SK-N-DZ (cell line): ENCODE measurements at places on chromosomes 16 and 17.

DNA sequence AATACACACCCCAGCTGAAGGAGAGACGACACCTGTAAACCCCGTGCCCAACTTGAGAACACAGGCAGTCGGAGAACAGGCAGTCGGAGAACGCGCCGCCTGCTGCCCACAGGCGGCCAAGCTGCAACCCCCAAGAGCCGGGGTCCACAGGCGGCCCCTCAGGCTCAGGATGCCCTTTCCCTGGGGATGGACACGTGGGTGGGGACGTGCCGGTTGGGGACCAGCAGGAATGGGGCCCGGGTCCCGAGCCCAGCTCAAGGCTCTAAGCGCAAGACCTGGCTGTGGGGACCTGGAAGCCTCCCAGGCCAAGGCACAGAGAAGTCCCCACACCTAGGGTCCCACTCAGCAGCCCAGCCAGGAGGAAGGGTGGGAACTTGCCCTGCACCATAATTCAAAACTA, 79.5 kb upstream of the GNG13 start:
- DNase-seq, result no peak

GRCh38 chr17:48994549-48995303, 2.5 kb upstream of the IGF2BP1 start:
- no peak for DNase-seq

- DNase-seq, result no peak
Observed at GRCh38 chr16:57707331-57707730, 12.7 kb downstream of the DRC7 start.

- no peak for DNase-seq
Observed at GRCh38 chr16:74141015-74141414, 155.6 kb upstream of the PSMD7 start.

GRCh38 chr16:56866955-56867830, 2.2 kb downstream of the SLC12A3 start:
- DNase-seq, result peak; percentile 73

GRCh38 chr17:38457577-38458371, 29.5 kb downstream of the ARHGAP23 start:
- DNase-seq, result no peak

GRCh38 chr16:11253009-11253994, 2.7 kb downstream of the SOCS1 start:
- DNase-seq, result no peak

GRCh38 chr17:50550661-50551432, 3.9 kb downstream of the SPATA20 start:
- DNase-seq, result peak; percentile 85

- no peak for DNase-seq
Observed at GRCh38 chr16:67482233-67482924, 968 bp downstream of the AGRP start.

GRCh38 chr16:27752241-27752640, 202.3 kb downstream of the KATNIP start:
- DNase-seq, result no peak

- DNase-seq, result no peak
Observed at GRCh38 chr17:83185023-83186002, 105.9 kb downstream of the METRNL start.

GRCh38 chr17:17841601-17842025, 4.8 kb upstream of the SREBF1 start:
- DNase-seq, result no peak

DNA sequence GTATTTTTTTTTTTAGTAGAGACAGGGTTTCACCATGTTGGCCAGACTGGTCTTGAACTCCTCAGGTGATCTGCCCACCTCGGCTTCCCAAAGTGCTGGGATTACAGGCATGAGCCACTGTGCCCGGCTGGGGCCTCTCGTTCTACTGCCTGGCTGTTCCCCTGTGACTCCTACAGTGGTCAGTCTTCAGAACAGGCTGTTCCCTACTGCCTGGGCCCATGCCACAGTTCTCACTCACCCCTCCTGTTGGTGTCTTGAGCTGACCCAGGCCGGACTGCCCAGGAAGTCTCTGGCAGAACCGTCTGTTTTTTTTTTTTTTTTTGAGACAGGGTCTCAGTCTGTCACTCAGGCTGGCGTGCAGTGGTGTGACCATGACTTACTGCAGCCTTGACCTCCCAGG, 3.3 kb downstream of the CDK3 start:
- DNase-seq, result no peak

- no peak for DNase-seq
Observed at GRCh38 chr17:1385861-1386260, 14.2 kb downstream of the YWHAE start.

- DNase-seq, result no peak
Observed at GRCh38 chr17:48095611-48096010, 5.7 kb downstream of the CBX1 start.

GRCh38 chr16:10383626-10384025, 2.2 kb upstream of the ATF7IP2 start:
- DNase-seq, result no peak

GRCh38 chr17:1179818-1180742, at the start of gene ABR:
ABR (minus strand) TSS chr17:1179981; CDS start chr17:1179727, 254 bp downstream.
- no peak for DNase-seq

- no peak for DNase-seq
Observed at GRCh38 chr17:78196716-78197115, 9.6 kb downstream of the AFMID start.

DNA sequence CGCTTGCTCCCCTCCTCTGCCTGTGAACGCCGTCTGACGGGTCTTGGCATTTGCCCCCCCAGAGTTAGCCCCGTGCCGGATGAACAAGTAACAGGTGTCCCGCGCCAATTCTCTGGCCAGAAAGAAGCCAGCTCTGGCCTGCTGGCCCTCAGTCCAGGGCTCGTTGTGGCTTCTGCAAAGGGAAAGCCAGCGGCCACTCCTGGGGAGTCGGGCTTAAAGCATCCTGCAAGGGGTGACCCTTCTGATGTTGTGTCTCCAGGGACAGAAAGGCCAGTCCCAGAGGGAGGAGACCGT, 18.4 kb upstream of the OSGIN1 start:
- DNase-seq, result no peak

- no peak for DNase-seq
Observed at GRCh38 chr16:83920894-83921491, 22.1 kb downstream of the MLYCD start.

DNA sequence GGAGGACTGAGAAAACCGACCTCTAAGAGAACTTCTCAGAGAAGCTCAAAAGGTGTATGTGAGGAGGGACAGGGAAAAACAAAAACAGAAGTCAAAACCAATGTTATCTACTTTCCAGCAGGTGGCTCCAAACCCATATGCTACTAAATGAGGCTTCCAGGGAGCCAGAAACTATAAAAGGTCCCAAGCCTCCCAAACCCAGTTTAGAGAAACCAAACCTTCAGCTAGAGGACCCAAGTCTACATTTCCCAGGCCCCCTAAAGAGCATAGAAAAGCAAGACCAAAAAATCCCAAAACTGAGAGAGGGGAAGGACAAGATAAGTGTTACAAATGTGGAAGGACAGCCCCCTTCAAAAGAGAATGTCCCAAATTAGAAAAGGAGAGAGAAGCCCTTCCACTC, 3.7 kb downstream of the HPR start:
- peak; percentile 59 for DNase-seq

DNA sequence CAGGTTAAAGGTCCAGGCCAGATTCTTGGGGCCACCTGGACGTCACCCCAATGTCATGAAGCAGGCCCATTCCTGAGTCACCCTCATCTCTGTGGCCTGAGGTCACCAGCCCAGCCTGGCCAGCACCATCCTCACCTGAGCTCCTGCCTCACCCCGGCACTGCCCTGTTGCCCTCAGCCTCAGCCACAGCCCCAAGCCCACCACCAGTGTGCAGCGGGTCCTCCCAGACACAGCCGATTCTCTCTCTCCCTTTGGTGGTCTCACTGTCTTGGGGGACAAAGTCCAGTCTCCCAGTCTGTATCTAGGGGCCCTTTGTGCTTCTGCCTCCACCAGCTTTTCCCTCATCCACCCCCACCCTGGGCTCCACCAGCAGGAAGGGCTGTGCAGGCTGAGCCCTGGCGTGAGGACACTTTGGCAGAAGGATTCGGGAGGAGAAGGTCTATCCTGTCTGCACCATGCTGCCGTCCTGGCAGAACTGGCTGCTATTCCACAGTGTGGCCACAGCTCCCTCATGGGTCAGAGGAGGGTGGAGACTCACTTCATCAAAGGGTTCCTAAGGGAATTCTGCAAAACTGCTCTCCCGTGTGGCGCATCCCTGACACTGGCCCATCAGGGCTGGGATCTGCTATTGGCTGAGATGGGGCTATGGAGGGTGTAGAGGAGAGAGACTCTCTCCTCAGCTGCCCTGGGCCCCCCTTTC, 64.3 kb downstream of the PRMT7 start:
- DNase-seq, result no peak

GRCh38 chr17:2319051-2319450, 15.3 kb downstream of the SRR start:
- DNase-seq, result no peak

GRCh38 chr16:89175280-89176146, 4.0 kb downstream of the CDH15 start:
- DNase-seq, result no peak

- DNase-seq, result peak; percentile 58
Observed at GRCh38 chr16:11743308-11744074, 834 bp upstream of the TXNDC11 start.

GRCh38 chr16:84847564-84848355, 28.0 kb downstream of the CRISPLD2 start:
- no peak for DNase-seq

DNA sequence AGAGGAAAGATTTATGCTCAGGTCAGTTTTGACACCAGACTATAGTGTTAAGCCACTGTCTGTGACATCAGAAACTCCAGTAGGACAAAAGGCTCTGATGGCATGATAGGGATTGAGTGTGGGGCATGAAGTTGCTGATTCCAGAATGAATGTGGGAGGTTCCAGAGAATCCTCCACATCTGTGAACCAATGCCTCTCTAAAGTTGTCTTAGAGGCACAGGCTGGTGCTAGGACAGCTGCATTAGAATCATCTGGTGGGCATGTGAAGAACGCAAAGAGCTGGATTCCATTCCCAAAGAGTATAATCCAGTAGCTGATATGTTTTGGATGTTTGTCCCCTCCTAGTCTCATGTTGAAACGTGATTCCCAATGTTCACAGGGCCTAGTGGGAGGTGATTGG, 32.1 kb upstream of the NLK start:
- no peak for DNase-seq

DNA sequence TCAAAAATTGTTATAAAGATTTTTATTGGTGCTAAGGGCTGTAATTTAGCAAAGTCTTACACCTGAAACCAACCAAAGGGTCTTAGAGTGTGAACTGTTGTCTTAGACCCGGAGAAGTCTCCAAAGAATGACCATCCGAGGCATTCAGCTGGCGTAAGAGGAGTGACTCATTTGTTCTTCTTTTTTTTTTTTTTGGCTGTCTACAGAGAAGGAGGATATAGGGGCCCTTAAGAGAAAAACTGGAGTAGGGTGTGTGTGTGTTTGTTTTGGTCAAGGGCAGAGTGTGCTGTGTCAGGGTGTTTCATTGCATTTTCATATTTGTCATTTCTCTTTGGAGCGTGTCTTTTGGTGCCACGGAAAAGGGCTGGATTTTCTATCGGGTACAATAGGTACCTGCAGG, 508.0 kb downstream of the WWOX start:
- no peak for DNase-seq

GRCh38 chr16:73480381-73480780, 432.5 kb upstream of the ZFHX3 start:
- DNase-seq, result no peak

GRCh38 chr17:45962221-45962972, 36.7 kb upstream of the STH start:
- DNase-seq, result no peak

GRCh38 chr16:55370762-55371482, 46.9 kb downstream of the IRX6 start:
- peak; percentile 36 for DNase-seq

- DNase-seq, result no peak
Observed at GRCh38 chr17:15112846-15113617, 152.1 kb downstream of the PMP22 start.

DNA sequence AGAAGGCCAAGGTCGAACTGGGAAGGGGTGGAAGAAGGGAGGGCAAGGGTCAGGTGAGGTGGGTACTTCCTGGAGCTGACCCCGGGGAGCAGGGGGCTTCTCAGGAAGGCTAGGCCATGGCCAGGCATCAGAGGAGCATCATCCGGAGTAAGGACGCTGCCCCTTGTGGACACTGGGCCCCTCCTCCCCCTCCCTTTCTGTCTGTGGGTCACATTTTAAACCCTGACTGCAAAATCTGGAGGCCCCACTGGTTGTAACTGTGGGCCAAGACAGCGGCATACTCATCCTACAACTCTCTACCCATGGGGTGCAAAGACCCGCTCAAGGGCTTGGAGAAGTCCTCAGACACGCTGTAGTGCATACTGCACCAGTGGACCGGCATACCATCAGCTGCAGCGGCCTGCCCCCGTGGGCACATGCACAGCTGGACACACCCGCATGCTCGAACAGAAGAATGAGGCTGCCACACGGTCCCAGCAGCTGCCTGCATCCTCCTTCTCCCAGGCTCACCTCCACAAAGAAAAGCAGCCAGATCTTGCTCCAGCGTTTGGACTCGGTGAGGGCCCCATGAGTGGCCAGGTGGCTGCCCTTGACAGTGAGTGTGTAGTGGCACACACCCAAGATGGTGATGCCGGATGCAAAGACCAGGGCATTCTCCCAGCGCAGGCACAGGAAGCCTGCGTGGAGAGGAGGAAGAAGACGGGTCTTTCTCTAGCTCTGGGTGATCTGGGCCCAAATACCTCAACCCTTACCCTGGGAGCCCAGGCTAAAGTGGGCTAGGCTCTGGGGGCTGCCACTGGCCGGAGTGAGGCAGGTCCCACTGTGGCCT, 1.2 kb downstream of the FADS6 start:
- no peak for DNase-seq

DNA sequence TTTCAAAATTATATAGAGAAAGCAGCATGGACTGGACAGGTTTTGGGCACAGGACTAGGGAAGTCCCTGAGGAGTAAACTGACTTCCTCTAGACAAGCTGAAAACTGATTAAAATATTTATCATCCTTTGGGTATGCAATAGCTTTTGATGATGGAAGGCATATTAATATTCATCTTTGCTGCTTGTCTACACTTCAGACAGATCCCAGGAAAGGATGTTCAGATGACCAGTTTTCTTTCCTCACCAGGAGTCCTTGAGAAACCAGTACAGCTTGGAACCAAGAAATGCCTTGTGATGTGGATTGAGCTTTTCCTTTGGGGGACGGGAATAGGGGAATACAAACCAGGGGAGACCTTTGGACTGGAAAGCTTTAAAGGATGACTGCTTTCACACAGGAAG, 195.5 kb downstream of the FTO start:
- no peak for DNase-seq

DNA sequence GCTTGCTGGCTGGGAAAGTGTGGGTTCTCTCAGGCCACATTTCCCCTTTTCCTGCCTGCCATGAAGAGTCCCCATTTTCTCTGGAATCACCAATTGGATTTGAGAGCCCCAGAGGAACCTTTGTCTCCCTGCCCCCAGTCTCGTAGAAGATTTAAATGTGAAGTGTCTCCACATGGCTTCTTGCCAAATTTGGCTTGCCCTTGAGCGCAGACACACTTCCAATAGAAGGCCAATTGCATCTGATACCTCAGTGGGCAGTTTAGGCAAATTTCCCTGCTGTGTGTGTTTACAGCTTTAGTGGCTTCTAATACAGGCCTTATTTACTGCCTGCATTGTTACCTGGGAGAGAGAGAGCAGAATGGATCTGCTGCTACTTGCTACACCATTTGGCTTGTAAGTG, 29.7 kb downstream of the CDK5R1 start:
- DNase-seq, result no peak

- DNase-seq, result no peak
Observed at GRCh38 chr17:41196068-41196467, 6.4 kb downstream of the KRTAP9-1 start.

GRCh38 chr17:78585006-78585630, 7.9 kb upstream of the DNAH17 start:
- no peak for DNase-seq

GRCh38 chr17:45277216-45277849, 15.4 kb upstream of the SPATA32 start:
- DNase-seq, result peak; percentile 90
